ENCODE measurements at places on chromosomes 5 and 9.

DNA sequence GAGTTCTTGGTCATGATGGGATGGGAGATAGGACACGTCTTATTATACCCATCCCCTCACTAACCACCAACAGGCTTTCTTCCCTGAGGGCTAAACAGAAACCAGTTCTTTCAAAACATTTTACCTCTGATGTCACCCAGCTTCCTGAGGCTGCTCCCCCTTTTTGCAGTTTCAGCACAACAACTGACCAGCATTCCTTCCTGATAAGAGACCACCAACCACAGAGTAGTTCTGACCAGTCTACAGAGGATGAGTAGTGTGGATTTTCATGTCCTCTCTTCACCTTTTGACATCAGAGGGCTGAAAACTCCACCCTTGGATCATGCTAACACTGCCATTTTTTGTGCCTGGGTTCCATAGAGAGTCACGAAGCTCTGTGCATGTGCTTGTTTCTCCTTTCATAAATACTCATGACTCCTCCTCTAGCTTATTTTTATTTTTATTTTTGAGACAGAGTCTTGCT is 82.6 kb downstream of the OSTF1 start:
- no peak overlapping the region for H3K4me3 ChIP-seq
- H3K4me1 ChIP-seq, result no peaks in the 10 kb centered on the region
- no peaks in the 10 kb centered on the region for H3K36me3 ChIP-seq

DNA sequence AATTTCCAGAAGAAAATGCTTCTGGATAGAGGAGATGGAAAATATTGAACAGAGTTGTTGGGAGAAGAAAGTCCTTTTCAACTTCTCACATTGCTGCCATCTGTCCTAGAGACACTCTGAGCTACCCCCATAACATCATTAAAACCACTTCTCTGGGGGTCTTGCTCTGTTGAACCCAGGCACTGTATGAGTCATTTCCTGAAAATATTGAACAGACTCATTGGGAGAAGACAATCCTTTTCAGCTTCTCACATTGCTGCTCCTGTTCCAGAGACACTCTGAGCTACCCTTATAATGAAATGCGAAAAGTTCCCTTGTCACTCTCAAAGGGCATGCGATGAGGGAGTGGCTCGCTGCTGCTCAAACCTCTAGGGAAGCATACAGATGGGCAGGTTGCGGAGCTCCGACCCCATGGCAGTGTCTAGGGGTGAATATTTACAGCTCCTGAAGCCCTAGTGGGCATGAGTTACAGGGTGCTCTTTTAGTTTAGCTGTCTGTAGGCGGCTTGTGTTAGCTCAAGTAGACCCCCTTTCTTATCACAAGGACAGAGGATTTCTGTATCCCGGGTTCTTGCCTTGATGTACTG is 90.7 kb downstream of the CDKN2A start:
- H3K4me1 ChIP-seq, result no peaks in the 10 kb centered on the region
- no peak overlapping the region for H3K27ac ChIP-seq
- no peak overlapping the region for H3K4me3 ChIP-seq
- no peaks in the 10 kb centered on the region for H3K27me3 ChIP-seq
- H3K36me3 ChIP-seq, result no peaks in the 10 kb centered on the region
- DNase-seq, result no peak

DNA sequence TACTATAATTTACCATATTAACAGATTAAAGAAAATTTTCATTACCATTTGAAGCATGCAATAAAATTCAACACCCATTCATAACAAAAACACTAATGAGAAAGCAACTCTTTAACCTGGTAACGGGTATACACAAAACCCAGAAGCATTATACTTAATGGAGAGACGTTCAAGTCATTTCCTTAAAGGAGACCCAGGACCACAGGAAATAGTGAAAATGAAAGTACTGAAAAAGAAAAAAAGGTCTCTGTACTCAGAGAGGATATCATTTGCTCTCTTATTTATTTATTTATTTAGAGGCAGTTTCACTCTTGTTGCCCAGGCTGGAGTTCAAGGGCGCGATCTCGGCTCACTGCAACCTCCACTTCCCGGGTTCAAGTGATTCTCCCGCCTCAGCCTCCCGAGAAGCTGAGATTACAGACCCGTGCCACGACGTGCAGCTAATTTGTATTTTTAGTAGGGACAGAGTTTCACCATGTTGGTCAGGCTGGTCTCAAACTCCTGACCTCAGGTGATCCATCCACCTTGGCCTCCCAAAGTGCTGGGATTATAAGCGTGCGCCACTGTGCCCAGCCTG is 61.6 kb downstream of the SETX start:
- DNase-seq, result no peak
- peaks cover 5% of the 10 kb centered on the region for H3K4me1 ChIP-seq
- H3K27ac ChIP-seq, result no peak overlapping the region
- no peaks in the 10 kb centered on the region for H3K36me3 ChIP-seq
- no peak overlapping the region for H3K4me3 ChIP-seq
- no peaks in the 10 kb centered on the region for H3K27me3 ChIP-seq

DNA sequence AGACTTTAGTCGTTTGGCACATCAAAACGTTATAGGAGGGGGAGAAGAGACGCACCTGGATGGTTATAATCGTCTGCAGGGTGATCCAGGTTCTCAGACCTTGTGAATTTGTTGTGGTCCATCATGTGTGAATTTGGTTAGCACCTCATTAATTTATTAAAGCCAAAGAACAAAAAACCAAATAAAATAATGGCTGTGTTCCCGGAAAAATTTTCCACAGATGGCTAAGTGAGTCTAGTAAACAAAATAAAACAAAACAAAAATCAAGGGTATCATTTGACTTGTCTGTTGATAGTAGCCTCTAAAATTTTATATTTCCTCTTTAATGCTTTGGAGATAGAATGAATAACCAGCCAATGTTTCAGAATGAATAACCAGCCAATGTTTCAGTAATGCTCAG is 119.7 kb downstream of the ACTBL2 start:
- H3K27ac ChIP-seq, result no peak overlapping the region
- H3K4me3 ChIP-seq, result no peak overlapping the region
- no peaks in the 10 kb centered on the region for H3K4me1 ChIP-seq

DNA sequence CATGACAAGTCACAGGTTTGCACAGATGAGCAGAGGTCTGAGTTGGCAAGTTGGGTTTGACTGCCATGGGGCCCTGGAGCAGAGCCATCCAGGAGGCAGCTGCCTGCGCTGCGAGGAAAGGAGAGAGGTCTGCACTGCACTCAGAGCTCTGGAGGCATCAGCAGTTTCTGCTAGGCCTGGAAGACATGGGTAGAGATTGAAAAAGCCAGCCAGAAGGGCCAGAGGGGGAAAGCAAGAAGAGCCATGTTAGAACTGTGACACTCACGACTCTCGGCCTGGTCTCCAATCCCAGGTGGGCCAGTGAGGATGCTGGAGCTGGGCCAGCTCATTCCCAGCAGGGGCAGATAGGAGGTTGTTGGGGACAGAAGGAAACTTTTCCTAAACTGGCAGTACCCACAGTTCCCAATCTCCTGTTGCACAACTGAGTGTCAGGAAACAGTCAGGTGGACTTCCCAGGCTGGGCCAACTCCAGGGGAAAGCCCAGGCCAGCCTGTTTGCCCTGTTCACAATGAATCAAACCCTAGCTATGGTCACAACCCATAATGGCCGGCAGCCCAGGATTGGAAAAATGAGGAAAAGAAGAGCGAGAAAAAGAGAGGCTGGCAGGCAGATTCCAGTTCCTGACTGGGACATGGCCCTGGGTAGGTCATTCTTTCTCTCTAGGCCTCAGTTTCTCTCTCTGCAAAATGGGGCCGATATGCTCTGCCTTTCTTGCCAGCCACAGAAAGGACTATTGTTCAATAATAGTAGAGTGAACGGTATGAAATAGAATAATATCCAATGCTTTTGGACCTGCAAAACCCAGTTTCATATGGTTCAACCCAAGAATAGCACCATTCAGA is 7.8 kb upstream of the ORM1 start:
- no peaks in the 10 kb centered on the region for H3K27me3 ChIP-seq
- no peaks in the 10 kb centered on the region for H3K36me3 ChIP-seq
- no peaks in the 10 kb centered on the region for H3K4me1 ChIP-seq
- H3K27ac ChIP-seq, result no peak overlapping the region
- DNase-seq, result peak; percentile 16
- no peak overlapping the region for H3K4me3 ChIP-seq

DNA sequence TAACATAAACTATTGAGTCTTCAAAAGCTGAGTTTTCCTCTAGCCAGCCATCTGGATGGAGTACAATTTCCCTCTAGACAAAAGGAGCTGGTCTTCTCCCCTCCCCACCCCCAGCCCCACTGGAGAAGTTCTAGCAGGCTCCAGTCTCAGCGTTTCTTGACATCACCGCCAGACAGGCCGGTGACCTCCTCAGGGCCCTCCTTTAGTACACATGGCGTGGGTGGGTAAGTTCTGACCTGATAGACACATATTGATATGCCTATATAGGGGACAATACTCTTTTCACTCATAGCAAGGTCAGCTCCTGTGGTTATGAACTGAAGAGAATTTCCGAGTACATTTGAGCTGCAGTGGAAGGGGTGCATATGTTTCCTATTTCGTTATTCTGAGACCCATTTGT is 27.2 kb downstream of the DNAI1 start:
- no peaks in the 10 kb centered on the region for H3K4me1 ChIP-seq
- H3K27me3 ChIP-seq, result no peaks in the 10 kb centered on the region
- H3K27ac ChIP-seq, result no peak overlapping the region
- H3K36me3 ChIP-seq, result no peaks in the 10 kb centered on the region
- no peak for DNase-seq

- no peak for DNase-seq
- H3K4me3 ChIP-seq, result no peak overlapping the region
- H3K36me3 ChIP-seq, result no peaks in the 10 kb centered on the region
- no peaks in the 10 kb centered on the region for H3K27me3 ChIP-seq
Measured at GRCh38 chr5:113245427-113246225, 189.2 kb downstream of the TSSK1B start.

- DNase-seq, result no peak
- H3K36me3 ChIP-seq, result no peaks in the 10 kb centered on the region
- peak overlapping the region; percentile 86 for H3K27ac ChIP-seq
- H3K4me1 ChIP-seq, result no peaks in the 10 kb centered on the region
- H3K4me3 ChIP-seq, result peak overlapping the region; percentile 78
Measured at GRCh38 chr5:112861638-112861985, 525 bp downstream of the SRP19 start.

Measured in Peyer's patch (tissue), 4 donors.